ENCODE measurements at places on chromosomes 6 and 20.

GRCh38 chr6:37650071-37650481 is 47.6 kb downstream of the MDGA1 start:
- no peak for DNase-seq

DNA sequence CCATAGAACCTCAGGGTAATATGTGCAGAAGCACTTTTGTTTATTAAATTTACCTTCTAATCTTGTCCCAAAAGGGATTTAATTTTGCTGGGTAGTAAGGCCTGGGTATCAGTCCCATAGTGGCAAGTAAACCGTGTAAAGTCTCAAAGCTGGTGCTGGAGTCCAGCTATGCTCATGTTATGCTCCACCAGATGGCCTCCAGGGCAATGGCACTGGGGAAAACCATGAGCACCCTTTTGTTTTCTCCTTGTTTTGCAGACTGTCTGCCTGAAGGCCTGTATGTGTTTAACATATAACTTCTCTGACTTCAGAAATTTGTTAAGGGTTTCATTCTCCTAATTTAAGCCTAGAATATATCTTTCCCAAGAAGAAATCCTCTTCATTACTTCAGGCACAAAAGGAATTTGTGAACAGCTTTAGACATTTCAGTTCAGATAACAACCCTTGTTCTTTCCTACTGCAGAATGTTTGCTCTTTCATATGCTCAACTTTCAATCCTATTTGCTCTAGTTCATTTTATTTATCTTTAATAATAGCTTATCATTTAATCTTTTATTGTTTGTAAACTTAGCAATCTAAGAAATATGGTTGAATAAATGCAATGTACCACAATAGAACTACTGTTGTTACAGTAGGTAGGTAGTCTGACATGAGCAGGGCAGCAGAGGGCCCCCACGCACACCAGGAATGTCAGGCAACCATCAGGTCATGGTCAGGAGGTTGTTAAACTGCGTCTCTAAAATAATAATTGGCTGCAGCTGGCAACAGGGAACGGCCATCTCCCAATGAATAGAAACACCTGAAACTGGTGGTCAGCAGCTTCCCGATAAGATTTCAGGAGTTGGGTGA is 162.8 kb downstream of the TENT5A start:
- DNase-seq, result no peak

GRCh38 chr6:147769496-147770087 is 261.1 kb downstream of the SAMD5 start:
- DNase-seq, result no peak

- no peak for DNase-seq
Observed at GRCh38 chr6:166950443-166950821, 5.9 kb downstream of the RNASET2 start.

Data from common myeloid progenitor, CD34-positive (primary cell).